ENCODE measurements at places on chromosomes 6 and 20. TPM values are rescaled to one million over a fixed set of nuclear protein-coding genes. Genes with fewer than 3 reads are reported as not detected.

DPPA5 gene
- not detected for polyA plus RNA-seq

LRFN2 gene
- polyA plus RNA-seq, result not detected

SRMS gene
- polyA plus RNA-seq, result not detected

EEF1A2 gene
- 2.8 TPM for polyA plus RNA-seq

XKR7 gene
- polyA plus RNA-seq, result 0.15 TPM

COL9A3 gene
- polyA plus RNA-seq, result 1.8 TPM

NRM gene
- 2.8 TPM for polyA plus RNA-seq

CABLES2 gene
- 3.5 TPM for polyA plus RNA-seq

GGTLC1 gene
- polyA plus RNA-seq, result not detected

HSPA1L gene
- 0.23 TPM for polyA plus RNA-seq

JPH2 gene
- 0.23 TPM for polyA plus RNA-seq

SLC44A4 gene
- polyA plus RNA-seq, result 106 TPM

NHSL1 gene
- 13.2 TPM for polyA plus RNA-seq

PDE7B gene
- 1.2 TPM for polyA plus RNA-seq

PLCB4 gene
- 13.6 TPM for polyA plus RNA-seq

GPLD1 gene
- polyA plus RNA-seq, result 0.52 TPM

LPIN3 gene
- polyA plus RNA-seq, result 7.2 TPM

CTAGE9 gene
- polyA plus RNA-seq, result not detected

CTSZ gene
- 293 TPM for polyA plus RNA-seq

CCR6 gene
- polyA plus RNA-seq, result 7.7 TPM

MATN4 gene
- not detected for polyA plus RNA-seq

SPATA25 gene
- polyA plus RNA-seq, result not detected

POU5F1 gene
- polyA plus RNA-seq, result 9.8 TPM

SAMD3 gene
- 3.7 TPM for polyA plus RNA-seq

TAF4 gene
- 6.5 TPM for polyA plus RNA-seq

SLC32A1 gene
- not detected for polyA plus RNA-seq

SAMHD1 gene
- 27.0 TPM for polyA plus RNA-seq

DLK2 gene
- 0.64 TPM for polyA plus RNA-seq

CST4 gene
- polyA plus RNA-seq, result not detected

LY6G6C gene
- polyA plus RNA-seq, result 0.07 TPM

SDHAF4 gene
- polyA plus RNA-seq, result 14.4 TPM

UCKL1 gene
- polyA plus RNA-seq, result 22.8 TPM

SOD2 gene
- 247 TPM for polyA plus RNA-seq

SKIC2 gene
- 30.6 TPM for polyA plus RNA-seq

All from sigmoid colon (tissue), 7 donors.